ENCODE measurements at places on chromosomes 7 and 10.

GRCh38 chr7:10644849-10645248 lies 328.8 kb upstream of the PHF14 start:
- DNase-seq, result no peak

DNA sequence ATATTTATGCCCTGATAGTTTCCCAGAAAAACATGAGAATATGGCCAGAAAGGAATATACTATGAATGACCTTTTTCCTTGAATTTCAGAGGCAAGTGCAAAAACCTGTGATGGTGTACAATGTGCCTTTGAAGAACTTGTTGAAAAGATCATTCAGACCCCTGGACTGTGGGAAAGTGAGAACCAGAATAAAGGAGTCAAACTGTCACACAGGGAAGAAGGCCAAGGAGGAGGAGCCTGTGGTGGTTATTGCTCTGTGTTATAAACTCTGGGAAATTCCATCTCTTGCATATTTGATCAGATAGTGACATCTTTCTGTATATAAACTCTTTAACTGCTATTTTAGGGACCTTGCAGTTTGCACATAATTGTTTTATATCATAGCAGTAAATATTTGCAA lies 33.7 kb downstream of the RAB18 start:
- DNase-seq, result no peak

DNA sequence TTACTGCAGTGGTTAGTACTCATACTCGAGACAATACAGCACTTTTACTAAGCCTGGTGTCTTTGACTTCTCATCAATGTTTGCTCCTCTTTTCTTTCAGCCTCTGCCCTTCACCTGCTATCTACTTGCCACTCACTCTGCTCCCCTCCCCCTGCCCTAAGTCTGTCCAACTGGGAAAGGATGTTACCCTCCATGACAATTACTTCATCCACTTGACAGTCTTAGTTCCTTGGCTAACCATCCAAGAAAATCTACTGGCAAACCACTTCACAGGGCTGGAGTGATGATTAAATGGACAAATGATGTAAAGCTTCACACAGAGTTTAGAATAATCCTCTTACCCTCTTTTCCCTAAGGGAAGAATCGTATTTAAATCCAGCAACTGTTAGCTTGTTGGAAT lies 8.2 kb upstream of the DLD start:
- DNase-seq, result no peak

DNA sequence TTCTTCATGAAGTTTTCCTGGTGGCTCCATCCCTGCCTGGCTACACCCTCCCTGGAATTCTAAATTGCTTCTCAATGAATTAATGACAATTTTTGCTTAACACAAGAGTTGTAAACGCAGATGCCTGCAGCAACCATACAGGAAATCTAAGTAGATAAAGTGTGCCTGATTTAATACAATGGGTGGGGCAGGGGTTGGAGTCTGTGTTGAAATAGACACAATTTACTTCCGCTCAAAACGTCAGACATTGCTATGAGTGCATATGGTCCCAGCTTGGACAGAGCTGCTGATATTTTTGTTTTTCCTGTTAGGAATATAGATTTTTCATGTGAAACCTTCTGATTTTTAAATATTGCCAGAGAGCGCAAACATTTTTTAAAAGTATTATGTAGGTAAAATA lies 1235.0 kb upstream of the SORCS1 start:
- no peak for DNase-seq

GRCh38 chr7:43700059-43700501 lies 29.2 kb downstream of the COA1 start:
- peak; percentile 60 for DNase-seq

- no peak for DNase-seq
Observed at GRCh38 chr10:85950921-85951320, 415.7 kb downstream of the GRID1 start.

- DNase-seq, result no peak
Observed at GRCh38 chr7:96837593-96837992, 127.9 kb upstream of the SEM1 start.

GRCh38 chr10:106226142-106226541 lies 938.4 kb downstream of the SORCS1 start:
- no peak for DNase-seq

GRCh38 chr7:33422825-33423645 lies 293.7 kb downstream of the BBS9 start:
- DNase-seq, result no peak

GRCh38 chr7:117950601-117951260 lies 77.5 kb upstream of the CTTNBP2 start:
- peak; percentile 33 for DNase-seq

GRCh38 chr7:44538093-44538797 lies 2.9 kb downstream of the NPC1L1 start:
- no peak for DNase-seq

GRCh38 chr10:100528123-100528886 lies 1.4 kb downstream of the NDUFB8 start:
- no peak for DNase-seq

DNA sequence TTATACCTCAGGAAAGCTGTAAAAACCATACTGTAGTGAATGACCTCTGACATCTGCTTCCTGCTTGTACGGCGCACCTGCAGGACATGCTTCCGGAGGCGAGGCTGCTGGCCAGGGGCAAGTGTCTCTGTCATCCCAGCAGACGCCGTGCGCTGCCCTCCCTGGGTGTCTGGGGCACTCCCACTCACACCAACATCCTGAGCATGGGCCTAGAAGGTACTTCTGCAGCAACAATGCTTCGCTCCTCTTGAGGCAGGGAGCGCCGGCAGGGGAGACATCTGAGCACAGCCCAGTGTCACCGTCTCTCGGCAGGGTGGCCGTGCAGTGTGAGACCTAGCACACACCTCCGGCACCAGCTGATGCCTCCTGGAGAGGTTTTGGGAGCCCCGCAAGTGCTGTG lies 269.2 kb downstream of the MAD1L1 start:
- DNase-seq, result no peak

- no peak for DNase-seq
Observed at GRCh38 chr7:102024005-102024768, 206.8 kb downstream of the CUX1 start.

GRCh38 chr10:117429643-117430265 lies 54.5 kb upstream of the PDZD8 start:
- no peak for DNase-seq

- no peak for DNase-seq
Observed at GRCh38 chr7:114431189-114431588, 16.6 kb downstream of the FOXP2 start.

DNA sequence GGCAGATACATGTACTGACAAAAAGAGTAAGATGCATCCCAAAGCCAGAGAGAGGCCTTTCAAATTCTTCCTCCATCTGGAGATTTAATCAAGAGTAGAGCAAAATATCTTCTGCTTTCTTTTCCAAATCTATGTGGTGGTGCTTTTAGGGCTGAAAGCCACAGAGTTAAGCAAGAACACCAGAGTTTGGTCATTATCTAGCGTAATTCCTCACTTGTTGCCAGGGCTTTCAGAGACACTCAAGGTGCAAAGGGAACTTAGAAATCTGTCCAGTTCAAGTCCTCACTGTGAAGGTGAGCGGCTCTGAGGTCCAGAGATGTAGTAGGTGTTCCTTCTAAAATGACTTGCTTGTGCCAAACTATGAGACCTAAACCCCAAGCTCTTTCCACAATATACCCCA lies 10.9 kb upstream of the NFE2L3 start:
- DNase-seq, result no peak

Measured in MM.1S (cell line).